ENCODE measurements at places on chromosomes 12 and 14. TPM values are rescaled to one million over a fixed set of nuclear protein-coding genes. Genes with fewer than 3 reads are reported as not detected.
A peak's percentile ranks its signal among the peaks of the same experiment; 100 is the strongest.

PDZRN4 gene
- not detected for polyA plus RNA-seq

SERPINA4 gene
- polyA plus RNA-seq, result not detected

DNA sequence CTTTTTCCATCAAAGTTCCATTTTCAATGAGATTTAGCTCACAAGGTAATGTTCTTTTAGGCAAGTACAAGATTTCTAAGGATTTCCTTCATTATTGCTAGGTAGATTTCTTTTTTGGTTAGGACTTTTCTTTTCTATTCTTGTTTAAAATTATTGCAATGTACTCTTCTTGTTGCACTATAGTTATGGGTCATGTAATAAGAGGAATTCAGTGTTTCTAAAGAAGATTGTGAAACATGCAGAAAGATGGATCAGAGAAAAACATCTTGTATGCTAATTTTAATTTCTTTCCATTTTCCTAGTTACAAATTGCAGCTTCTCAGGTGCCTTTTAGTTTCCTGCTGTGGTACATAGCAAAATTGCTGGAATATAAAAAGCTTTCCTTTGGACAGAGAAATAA, 56.1 kb downstream of the BTG1 start:
- peaks cover 7% of the 10 kb centered on the region for H3K4me1 ChIP-seq
- no peaks in the 10 kb centered on the region for H3K27me3 ChIP-seq
- H3K4me3 ChIP-seq, result no peak overlapping the region
- DNase-seq, result no peak
- H3K36me3 ChIP-seq, result no peaks in the 10 kb centered on the region
- H3K27ac ChIP-seq, result no peak overlapping the region

- H3K4me3 ChIP-seq, result no peak overlapping the region
- H3K27ac ChIP-seq, result peak overlapping the region; percentile 23
- DNase-seq, result no peak
- H3K4me1 ChIP-seq, result peaks cover 62% of the 10 kb centered on the region
These were observed 4.0 kb upstream of the VPS37B start for GRCh38 chr12:122899887-122900286.

DNA sequence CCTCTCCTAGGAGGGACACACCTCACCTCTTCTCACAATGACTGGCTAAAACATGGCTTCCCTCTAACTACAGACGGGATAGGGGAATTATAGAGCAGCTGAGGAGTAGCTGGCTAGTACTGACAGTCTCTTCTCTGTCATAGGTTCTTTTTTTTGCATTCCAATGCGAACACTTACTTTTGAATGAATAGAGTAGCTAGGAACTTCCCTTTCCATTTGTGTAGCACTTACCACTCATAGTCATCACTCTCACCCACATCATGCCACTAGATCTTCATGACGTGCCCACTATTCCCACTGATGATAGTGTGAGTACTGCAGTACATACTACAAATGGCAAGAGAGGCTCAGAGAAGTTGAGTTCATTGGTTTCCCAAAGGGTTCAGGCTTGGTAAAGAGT, 143.9 kb upstream of the HIF1A start:
- H3K4me1 ChIP-seq, result peaks cover 21% of the 10 kb centered on the region
- H3K36me3 ChIP-seq, result peaks cover 49% of the 10 kb centered on the region
- no peak for DNase-seq
- H3K27me3 ChIP-seq, result no peaks in the 10 kb centered on the region

DNA sequence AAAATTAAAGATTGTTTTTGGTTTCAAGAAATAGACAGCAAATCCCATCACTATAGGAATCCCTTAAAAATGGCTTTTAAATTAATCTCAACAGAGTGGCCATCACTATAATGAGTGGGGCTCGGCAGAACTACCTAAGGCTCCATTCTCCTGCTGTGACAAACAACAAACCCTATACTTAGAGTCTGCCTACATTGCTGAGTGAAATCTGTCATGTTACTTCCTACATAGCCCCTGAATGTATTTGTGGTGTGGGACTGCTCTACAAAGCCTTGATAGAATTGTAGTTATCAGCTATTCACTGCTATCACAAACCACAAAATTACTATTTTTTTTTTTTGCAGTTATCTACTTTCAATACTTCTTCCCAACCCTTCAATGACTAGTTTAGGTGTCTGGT, 538.7 kb upstream of the ATXN7L3B start:
- no peaks in the 10 kb centered on the region for H3K36me3 ChIP-seq
- no peak overlapping the region for H3K27ac ChIP-seq
- no peaks in the 10 kb centered on the region for H3K4me1 ChIP-seq

GRCh38 chr12:22800332-22800731, 175.4 kb downstream of the ETNK1 start:
- H3K27ac ChIP-seq, result no peak overlapping the region
- DNase-seq, result no peak
- no peaks in the 10 kb centered on the region for H3K4me1 ChIP-seq
- no peaks in the 10 kb centered on the region for H3K36me3 ChIP-seq
- H3K4me3 ChIP-seq, result no peak overlapping the region

GRCh38 chr12:123389560-123390351, 5.8 kb downstream of the KMT5A start:
- peak; percentile 23 for DNase-seq
- H3K36me3 ChIP-seq, result peaks cover 7% of the 10 kb centered on the region
- H3K27ac ChIP-seq, result peak overlapping the region; percentile 57
- H3K4me1 ChIP-seq, result peaks cover 41% of the 10 kb centered on the region

GRCh38 chr14:104931771-104932675, 7.3 kb downstream of the PLD4 start:
- H3K27ac ChIP-seq, result no peak overlapping the region
- no peak for DNase-seq
- H3K4me1 ChIP-seq, result no peaks in the 10 kb centered on the region
- no peaks in the 10 kb centered on the region for H3K36me3 ChIP-seq

GRCh38 chr12:112107306-112108201, 1.0 kb downstream of the NAA25 start:
- H3K27ac ChIP-seq, result peak overlapping the region; percentile 94
- H3K4me1 ChIP-seq, result peaks cover 43% of the 10 kb centered on the region
- no peak for DNase-seq
- H3K4me3 ChIP-seq, result peak overlapping the region; percentile 55
- H3K36me3 ChIP-seq, result no peaks in the 10 kb centered on the region
- no peaks in the 10 kb centered on the region for H3K27me3 ChIP-seq

- peaks cover 74% of the 10 kb centered on the region for H3K4me1 ChIP-seq
- H3K4me3 ChIP-seq, result no peak overlapping the region
- H3K36me3 ChIP-seq, result no peaks in the 10 kb centered on the region
- no peaks in the 10 kb centered on the region for H3K27me3 ChIP-seq
These were observed 340.9 kb downstream of the BCL11B start for GRCh38 chr14:98931126-98931525.

KCNMB4 gene
- polyA plus RNA-seq, result 0.49 TPM

NEDD8 gene
- 425 TPM for polyA plus RNA-seq

- H3K4me1 ChIP-seq, result no peaks in the 10 kb centered on the region
- no peak for DNase-seq
These were observed 6.3 kb downstream of the MGAT4C start for GRCh38 chr12:86249851-86250250.

DNA sequence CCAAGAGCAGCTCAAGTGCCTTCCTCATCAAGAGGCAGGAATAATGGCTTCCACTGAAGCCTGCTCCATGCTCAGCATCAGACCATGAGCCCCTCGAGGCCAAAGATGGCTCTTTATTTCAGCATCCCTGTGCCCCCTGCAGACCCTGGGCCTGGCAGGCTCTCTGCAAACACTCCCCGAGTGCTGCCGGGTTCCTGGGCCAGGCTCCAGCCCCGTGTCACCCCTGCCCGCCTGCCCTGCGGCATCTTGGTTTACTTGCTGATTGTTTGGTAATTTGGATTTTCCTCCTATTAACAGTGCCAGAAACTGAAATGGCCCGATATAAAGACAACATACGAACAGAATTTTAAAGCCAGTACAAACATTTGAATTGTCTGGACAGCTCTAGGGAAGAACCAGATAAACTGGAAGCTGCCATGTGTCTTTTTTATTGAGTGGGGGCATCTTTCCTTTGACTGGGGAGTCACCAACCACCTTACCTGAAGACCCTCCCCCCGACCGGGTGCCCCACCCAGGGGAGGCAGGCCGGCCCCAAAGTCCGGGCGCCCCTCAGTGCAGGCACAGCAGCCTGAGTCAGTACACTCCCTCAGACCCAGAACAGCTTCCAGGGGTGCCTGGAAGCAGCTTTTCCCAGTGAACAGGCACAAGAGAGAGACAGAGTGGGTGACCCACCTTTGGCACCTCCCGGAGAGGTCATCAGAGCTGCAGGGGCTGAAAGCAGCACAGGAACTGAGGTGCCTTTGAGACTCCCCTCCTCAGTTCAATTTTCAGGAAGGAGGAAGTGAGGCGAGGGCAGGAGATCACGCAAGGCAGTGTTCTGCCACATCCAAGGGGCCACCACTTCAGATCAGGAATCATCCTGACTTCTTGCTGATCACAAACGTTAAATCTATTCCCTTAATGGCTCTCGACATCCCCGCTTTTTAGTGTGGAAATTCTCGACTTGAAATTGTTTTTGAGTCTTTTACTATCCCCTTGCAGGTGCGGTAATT, 30.6 kb downstream of the ITPK1 start:
- no peaks in the 10 kb centered on the region for H3K27me3 ChIP-seq
- no peak overlapping the region for H3K27ac ChIP-seq
- no peak for DNase-seq

DNA sequence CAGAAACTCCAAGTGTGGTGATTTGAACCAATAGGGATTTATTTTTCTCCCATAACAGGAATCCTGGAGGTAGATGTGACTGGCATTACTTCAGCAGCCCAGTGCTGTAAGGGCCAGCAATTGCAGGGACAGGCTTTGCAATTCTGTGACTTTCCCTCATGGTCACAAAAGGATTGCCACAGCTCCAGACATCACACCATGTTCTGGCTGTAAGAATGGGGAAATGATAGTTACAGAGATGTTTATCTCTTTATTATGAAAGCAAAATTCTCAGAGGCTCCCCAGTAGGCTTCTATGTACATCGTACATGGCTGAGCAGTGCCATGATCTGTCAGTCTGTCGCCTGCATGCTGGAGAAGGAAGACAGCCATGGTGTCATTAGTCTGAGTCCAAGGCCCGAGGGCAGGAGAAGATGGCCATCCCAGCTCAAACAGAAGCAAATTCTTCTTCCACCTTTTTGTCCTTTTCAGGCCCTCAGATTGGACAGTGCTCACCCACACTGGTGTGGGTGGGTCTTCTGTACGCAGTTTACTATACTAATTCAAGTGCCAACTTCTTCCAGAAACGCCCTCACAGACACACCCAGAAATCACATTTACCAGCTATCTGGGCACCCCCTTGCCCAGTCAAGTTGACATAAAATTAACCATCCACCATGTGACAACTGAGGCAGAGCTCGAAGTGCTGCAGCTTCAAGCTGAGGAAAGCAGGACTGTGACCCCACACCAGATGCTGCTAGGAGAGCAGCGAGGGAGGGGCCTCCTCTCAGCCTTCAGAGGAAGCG, 17.2 kb downstream of the ZBTB42 start:
- no peak overlapping the region for H3K4me3 ChIP-seq
- no peak for DNase-seq
- H3K27me3 ChIP-seq, result no peaks in the 10 kb centered on the region
- no peak overlapping the region for H3K27ac ChIP-seq
- H3K36me3 ChIP-seq, result no peaks in the 10 kb centered on the region
- peaks cover 29% of the 10 kb centered on the region for H3K4me1 ChIP-seq

GRCh38 chr14:102696856-102697495, 80.3 kb upstream of the TRAF3 start:
- no peaks in the 10 kb centered on the region for H3K36me3 ChIP-seq
- DNase-seq, result no peak
- H3K4me3 ChIP-seq, result no peak overlapping the region
- H3K27me3 ChIP-seq, result no peaks in the 10 kb centered on the region

GRCh38 chr12:45989721-45990467, 480 bp downstream of the SCAF11 start:
- H3K4me1 ChIP-seq, result peaks cover 45% of the 10 kb centered on the region
- peak; percentile 51 for DNase-seq
- peaks cover 7% of the 10 kb centered on the region for H3K36me3 ChIP-seq
- no peaks in the 10 kb centered on the region for H3K27me3 ChIP-seq
- H3K27ac ChIP-seq, result peak overlapping the region; percentile 99

- no peaks in the 10 kb centered on the region for H3K27me3 ChIP-seq
- no peak for DNase-seq
- no peaks in the 10 kb centered on the region for H3K4me1 ChIP-seq
- H3K27ac ChIP-seq, result no peak overlapping the region
- no peaks in the 10 kb centered on the region for H3K36me3 ChIP-seq
- no peak overlapping the region for H3K4me3 ChIP-seq
These were observed 44.0 kb upstream of the ISM2 start for GRCh38 chr14:77542421-77543239.

DNA sequence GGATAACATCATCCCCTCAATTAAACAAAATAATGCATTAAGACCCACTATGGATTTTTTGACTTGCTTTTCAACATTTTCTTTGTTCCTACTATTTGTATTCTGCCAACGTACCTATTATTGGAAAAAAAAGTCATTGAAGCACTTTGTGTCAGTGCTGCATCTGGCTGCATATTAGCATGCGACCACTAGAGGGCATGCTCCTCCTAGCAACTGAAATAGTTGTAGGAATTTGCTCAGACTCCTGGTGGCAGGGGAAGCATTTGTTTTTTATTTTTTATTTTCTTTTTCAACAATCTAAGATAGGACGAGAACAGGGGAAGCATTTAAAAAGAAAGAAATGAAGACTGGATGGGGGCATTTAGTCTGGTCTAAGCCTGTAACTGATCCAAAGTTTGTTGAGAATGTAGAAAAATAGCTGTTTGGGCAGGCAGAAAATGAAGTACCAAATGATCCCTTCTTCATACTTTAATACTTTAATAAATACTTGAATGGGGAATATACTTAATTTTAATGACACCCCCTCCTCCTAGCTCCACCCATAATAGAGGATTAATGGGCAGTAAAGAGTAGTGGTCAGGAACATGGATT, 14.5 kb upstream of the CLEC4A start:
- H3K36me3 ChIP-seq, result no peaks in the 10 kb centered on the region
- no peak overlapping the region for H3K27ac ChIP-seq
- H3K27me3 ChIP-seq, result no peaks in the 10 kb centered on the region
- no peaks in the 10 kb centered on the region for H3K4me1 ChIP-seq
- H3K4me3 ChIP-seq, result no peak overlapping the region

DNA sequence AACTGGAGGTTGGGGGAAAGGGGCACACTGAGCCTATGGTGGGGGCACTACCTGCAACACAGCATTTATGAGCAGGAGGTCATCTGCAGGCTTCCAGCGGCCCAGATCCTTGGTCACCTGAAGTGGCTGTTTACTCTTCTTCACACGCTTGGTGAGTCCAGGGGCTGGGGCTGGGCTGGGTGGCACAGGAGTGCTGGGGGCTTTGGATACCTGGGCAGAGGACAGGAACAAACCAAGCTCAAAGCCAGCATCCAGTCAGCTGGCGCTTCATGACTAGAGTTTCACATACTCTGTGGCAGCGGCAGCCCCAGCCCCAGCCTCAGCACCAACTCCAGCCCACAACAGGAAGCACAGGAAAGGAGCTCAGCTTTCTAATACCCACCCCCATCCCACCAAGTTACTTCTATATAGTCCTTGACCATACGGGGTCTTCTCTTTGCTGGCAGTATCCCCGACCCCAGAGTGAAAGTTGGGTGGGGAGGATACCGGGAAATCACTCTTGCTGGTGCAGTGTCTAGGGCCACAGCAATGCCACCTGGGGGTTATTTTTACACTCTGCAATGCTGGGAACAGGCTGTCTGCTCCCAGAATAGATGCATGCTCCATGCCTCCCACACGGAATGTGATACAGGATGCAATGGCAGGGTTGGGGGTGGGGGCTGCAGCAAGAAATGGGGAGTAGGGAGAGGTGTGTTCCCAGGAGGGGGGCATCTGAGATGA, 3.1 kb downstream of the MCRS1 start:
- H3K4me3 ChIP-seq, result no peak overlapping the region
- H3K27me3 ChIP-seq, result no peaks in the 10 kb centered on the region
- H3K27ac ChIP-seq, result no peak overlapping the region
- H3K36me3 ChIP-seq, result peaks cover 47% of the 10 kb centered on the region
- H3K4me1 ChIP-seq, result peaks cover 49% of the 10 kb centered on the region

GRCh38 chr12:1205512-1206060, 214.6 kb downstream of the ERC1 start:
- DNase-seq, result no peak
- H3K4me3 ChIP-seq, result no peak overlapping the region
- peaks cover 19% of the 10 kb centered on the region for H3K4me1 ChIP-seq
- H3K36me3 ChIP-seq, result no peaks in the 10 kb centered on the region

CD4 gene
- polyA plus RNA-seq, result 251 TPM

SLC6A12 gene
- not detected for polyA plus RNA-seq
